OCI-LY7 (cell line): ENCODE measurements at places on chromosomes 4 and X.

DNA sequence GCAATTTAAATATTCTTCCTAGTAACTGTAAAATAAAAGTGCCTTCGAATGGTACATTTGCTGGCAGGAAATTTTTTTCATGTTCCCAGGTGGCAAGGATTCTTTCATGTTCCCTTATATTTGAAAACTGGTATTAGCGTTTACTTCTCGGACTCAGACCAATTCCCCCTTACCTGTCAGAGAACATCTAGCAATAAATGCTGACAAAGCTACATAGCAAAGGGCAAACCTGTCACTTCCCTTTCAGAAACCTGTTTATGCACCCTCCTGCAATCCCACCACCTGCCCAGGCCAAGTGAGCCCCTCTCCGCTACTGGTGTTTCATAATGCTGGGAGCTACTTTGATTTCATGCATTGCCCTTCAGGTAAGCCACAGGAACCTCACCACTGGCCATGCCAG lies 98.2 kb downstream of the HPRT1 start:
- DNase-seq: no peak

- DNase-seq: no peak
Measured at GRCh38 chr4:147996859-147997258, 265.0 kb downstream of the ARHGAP10 start.

DNA sequence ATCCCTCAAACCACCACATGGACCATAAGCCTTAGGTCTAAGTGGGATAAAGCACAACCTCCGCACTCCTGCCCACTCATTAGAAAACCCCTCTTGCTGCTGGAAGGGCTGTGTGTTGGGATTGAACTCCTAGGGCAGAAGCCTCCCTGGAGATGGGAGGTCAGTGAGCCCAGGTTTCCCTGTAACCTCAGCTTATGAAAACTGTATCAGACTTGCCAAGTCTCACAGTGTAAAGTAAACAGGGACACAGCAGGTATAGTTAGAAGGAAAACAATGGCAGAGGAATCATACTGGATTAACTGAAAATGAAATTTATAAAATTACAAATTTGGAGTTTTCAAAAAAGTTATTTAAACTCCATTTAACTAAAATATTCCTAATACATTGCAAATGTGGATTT lies 29.9 kb downstream of the CASP6 start:
- no peak for DNase-seq

DNA sequence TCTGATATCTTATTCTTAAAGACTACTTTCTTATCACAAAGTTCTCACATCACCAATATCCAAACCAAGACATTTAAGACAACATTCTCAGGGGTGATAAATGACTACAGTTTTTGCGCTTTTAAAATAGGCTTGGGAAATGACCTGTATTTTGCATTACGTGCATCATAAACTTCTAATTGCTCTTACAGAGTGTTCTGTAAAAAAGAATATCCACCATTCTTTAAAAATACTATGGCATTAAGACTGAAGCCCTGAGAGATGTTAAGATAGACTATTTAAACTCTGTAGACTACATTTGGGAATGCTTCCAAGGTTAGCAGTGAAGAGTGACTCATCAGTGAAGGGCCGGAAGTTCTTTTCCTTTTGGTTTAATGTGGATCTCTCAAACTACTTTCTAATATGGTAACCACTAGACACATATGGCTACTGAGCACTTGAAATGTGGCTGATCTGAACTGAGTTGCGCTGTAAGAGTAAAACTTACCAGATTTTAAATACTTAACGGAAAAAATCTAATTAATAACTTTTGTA lies 518.8 kb upstream of the FTHL17 start:
- no peak for DNase-seq

DNA sequence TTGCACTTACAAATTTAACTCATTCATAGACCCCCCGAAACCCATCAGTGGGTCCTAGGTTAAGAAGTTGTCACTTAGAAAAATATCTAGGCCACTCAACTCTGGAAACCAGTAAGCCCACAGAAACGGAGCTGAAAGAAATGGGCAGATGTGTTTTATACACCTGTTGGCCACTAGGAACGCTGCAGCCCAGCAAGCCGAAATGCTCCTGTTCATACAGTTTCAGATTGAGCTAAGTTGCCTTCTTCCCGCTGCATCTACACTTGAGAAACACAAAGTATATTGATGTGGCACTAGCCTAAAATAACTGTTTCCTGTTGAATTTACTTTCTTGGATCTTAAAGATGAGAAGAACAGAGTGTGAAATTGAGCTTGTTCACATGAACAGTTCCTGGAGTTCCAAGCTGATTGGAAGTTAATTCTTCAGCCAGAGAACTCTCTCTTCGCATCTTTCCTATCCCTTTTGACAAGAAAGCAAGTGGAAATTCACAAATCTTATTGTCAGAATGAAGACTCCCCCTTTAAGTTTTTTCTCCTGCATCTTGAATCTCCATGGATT lies 174.1 kb downstream of the RBMX2 start:
- DNase-seq: peak; percentile 31

- no peak for DNase-seq
Measured at GRCh38 chr4:122614621-122615020, 6.2 kb downstream of the IL21 start.

GRCh38 chrX:40459571-40460158 lies 121.1 kb upstream of the ATP6AP2 start:
- DNase-seq: no peak

DNA sequence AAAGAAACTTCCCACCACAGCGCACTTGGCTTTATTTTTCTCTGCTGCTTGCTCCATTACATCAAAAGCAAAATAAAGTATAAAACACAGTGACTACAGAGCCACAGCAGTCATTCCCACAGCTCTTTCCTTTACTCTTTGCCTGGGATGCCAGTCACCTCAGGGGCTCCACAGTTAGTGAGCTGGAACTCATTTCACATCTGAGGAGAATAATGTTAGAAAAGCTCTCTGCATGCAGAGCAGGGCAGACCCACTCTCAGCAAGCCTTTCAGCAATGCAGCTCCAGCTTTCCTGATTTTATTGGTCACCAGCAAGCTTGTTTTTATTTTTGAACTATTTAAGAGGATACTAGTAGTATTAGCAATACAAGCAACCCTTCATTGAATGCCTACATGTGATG lies 13.8 kb downstream of the GRXCR1 start:
- no peak for DNase-seq
